ENCODE measurements at places on chromosomes 1 and 21.

GRCh38 chr1:228079601-228080263, 2.8 kb upstream of the ARF1 start:
- no peak for DNase-seq

DNA sequence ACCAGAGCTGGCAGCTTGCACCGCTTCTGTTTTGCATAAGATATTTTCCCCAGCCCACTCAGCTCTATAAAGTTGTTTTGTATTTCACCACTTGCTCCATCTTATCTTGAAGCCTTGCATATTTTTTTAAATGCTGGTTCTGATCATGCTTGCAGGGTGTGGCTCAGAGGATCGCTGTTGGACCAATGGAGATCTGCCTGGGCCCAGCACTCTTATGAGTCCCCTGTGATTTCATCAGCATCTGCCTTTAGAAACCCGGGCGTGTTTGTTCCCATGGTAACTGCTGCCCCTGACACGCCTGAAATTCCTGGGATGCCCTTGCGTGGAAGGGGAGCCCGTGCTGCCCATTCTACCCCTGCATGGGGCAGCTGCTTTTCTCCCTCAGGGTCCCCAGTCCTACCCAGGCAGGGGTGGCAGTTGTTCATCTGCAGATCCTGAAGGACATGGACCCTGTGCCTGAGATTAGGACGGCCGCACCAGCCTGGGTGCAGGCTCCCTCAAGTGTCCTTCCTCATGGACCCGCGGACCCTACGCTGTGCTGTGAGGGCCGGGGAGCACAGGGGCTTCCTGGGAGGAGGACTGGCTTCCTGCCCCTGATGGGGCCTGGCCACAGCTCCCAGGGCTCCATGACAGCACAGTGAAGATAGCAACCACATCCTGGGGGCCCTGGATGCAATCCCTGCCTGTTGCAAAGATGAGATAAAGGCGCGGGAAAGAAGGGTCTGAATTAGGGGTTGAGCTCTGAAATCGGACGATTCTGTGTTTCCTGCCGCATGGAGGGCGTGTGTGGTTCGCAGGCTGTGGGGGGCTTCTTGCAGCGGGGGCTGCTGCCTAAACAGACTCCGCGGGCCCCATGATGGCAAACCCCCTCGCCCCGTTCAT, 226.5 kb downstream of the SDCCAG8 start:
- DNase-seq, result no peak

DNA sequence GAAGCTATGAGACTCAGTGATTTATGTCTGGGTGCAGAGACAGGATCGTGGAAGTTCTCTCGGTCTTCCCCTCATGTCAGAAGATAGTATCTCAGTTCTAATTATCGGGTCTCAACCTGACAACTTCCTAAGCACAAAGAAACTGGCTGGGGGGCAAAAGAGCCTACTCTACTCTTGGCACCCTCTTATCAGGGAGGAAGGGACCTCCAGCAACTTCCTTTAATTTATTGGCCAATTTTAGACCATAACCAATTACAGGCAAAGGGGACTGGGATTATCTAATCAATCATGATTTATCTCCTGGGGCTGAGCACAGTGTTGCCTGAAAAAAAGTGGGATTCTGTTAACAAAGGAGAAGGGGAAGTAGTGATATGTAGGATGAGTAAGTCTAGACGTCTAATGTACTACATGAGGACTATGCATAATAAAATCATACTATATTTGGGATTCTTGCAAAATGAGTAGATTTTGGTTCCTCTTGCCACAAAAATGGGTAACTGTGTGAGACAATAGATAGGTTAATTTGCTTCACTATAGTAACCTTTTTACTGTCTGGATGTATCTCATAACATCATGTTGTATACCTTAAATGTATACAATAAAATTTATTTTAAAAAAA, 98.8 kb downstream of the ZFYVE9 start:
- no peak for DNase-seq

GRCh38 chr21:42373196-42373907, 7.0 kb upstream of the TFF1 start:
- no peak for DNase-seq

- DNase-seq, result no peak
These were observed 90.0 kb downstream of the EDEM3 start for GRCh38 chr1:184664661-184665060.

DNA sequence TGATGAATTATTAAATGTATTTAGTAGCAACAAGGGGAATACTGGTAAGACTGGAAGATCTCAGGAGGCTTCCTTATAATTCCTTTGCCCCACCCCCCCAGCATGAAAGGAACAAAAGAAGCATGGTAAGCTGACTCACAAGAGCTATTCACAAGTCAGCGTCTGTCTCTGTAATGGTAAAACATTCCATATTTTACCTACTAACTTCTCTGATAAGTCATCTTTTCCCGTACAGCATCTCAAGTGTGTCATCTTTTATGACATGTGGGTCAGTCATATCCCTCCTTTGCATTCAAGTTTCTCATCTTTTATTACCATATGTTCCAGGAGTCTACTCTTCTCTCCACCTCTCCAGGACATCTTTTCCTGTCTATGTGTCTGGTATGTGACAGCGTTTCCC, 241.3 kb downstream of the PLA2G4A start:
- DNase-seq, result no peak

GRCh38 chr1:85459290-85459689, 5.7 kb downstream of the DDAH1 start:
- no peak for DNase-seq

DNA sequence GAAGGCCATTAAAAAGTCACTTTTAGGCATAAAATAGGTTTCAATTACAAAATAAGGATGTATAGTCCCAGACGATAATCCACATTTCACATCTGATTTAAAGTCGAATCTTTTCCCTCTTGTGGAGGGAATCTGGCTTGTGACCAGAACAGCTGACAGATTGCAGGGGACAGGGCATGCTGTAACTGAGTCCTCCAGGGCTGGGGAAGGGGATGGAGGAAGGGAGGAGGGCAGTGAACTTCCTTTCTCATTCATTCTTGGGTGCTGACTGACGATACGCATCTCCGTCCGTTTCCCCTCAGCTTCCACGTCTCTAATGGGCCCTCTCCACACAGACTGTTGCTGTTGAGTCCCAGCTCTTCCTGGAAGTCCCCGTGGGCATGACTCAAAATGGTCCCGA, 108.1 kb upstream of the CSF3R start:
- DNase-seq, result no peak

GRCh38 chr1:21693732-21694131, 24.6 kb upstream of the RAP1GAP start:
- no peak for DNase-seq

GRCh38 chr1:71667216-71667615, 586.4 kb upstream of the ZRANB2 start:
- peak; percentile 47 for DNase-seq
